ENCODE measurements at places on chromosomes 4 and X. TPM values are rescaled to one million over a fixed set of nuclear protein-coding genes. Genes with fewer than 3 reads are reported as not detected.

GRCh38 chrX:124250835-124251437 lies 81.5 kb upstream of the TEX13D start:
- H3K27me3 ChIP-seq = no peaks in the 10 kb centered on the region
- no peak for DNase-seq
- H3K27ac ChIP-seq = no peak overlapping the region
- H3K36me3 ChIP-seq = no peaks in the 10 kb centered on the region

- H3K4me3 ChIP-seq = no peak overlapping the region
- H3K27me3 ChIP-seq = peaks cover 30% of the 10 kb centered on the region
- H3K36me3 ChIP-seq = no peaks in the 10 kb centered on the region
- H3K4me1 ChIP-seq = no peaks in the 10 kb centered on the region
Observed at GRCh38 chr4:82599336-82599735, 37.5 kb upstream of the TMEM150C start.

DNA sequence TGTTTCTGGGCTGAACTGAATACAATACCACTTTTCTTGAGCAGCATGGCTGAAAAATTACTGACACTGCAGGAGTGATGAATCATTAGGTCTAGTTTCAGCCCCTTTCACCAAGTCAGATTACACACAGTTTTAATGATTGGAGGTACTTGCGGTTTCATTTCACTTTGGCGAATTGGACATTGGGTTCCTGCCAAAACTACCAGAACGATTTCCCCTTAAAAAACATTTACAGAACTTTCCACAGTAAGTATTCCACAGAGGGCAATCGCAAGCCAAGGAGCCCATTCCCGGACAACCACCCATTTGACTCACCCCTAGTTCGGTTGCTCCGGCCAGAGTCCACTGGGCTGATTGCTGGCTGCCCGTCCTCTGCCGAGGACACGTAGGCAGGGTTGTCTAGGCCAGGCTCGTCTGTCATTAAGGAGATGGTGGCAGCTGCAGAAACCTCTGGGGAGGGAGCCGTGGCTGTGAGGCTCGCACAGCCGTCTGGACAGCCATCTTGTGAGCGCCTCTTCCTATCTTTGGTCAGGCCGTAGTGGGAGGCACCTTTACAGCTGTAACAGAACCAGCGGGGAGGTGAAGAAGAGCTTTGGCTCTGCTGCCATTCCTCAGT lies 83.5 kb downstream of the LNX1 start:
- peak; percentile 48 for DNase-seq
- no peak overlapping the region for H3K27ac ChIP-seq
- H3K36me3 ChIP-seq = no peaks in the 10 kb centered on the region
- H3K4me1 ChIP-seq = peaks cover 6% of the 10 kb centered on the region
- H3K4me3 ChIP-seq = no peak overlapping the region

DNA sequence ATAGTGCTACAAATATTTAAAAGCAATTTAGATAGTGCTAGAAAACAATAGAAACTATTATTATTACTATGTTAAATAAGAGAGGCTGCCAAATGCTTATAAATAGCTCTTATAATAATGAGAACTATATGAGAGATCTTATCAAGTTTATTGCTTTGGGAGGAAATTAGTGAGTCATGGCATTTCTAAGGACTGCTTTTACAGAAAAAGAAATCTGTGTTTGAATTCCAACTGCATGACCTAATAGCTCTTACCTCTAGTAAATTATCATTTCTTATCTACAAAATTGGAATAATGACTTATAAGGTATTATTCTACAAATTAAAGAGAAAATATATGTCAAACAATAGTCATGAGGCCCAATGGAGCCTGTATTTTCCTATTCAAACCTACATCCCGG lies 177.2 kb downstream of the GABRG1 start:
- no peak overlapping the region for H3K4me3 ChIP-seq
- no peaks in the 10 kb centered on the region for H3K4me1 ChIP-seq
- no peak overlapping the region for H3K27ac ChIP-seq

HTR2C gene
- not detected for total RNA-seq

BRS3 gene
- total RNA-seq = not detected

All from IMR-90 (cell line).